ENCODE measurements at places on chromosomes 7 and 10.

DNA sequence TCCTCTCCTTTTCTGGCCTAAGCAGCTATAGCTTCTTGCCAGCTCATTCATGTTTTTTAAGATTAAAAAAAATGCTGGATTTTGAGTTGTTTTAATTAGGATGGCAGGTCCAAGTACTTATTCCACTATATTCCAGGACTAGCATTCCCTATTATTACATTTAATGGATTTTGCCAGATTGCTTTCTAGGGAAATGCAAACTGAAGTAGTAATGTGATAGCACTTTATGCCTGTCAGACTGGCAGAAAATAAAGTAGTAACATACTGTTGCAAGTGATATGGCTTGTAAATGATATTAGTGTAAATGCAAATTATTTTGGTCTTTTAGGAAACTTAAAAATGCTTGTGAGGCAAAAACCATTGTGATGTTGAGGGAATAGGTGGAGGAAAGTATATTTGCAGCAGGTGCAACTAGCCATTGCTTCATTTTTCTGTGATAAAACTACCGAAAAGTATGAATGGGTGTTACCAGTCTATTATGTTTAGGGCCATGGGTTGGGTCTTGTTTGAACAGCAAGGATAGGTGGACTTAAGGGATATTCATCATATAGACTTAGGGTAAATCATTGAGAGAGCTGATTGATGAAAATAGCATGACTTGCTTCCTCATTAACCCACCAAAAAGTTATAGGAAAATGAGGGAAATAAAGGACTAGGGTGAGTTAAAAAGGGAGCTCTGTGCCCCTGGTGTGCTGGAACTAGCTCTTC lies 19.9 kb downstream of the ZNRF2 start:
- no peak for DNase-seq

GRCh38 chr7:71015252-71015900 lies 116.6 kb upstream of the GALNT17 start:
- DNase-seq, result no peak

DNA sequence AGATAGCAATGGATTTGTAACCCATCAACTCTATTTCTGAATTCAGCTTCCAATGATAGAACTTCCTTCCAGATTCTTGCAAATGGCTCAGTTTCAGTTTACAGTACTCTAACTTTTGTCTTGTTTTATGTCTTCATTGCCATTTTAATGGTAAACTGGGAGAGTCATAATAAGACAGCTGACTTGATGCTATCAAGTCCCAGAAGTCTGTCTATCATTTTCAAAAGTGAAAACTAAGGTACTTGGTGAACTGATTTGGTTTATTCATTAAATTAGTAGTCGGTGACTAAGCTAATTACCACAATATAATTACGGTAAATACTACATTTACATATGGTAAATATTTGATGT lies 25.0 kb downstream of the RTKN2 start:
- no peak for DNase-seq

DNA sequence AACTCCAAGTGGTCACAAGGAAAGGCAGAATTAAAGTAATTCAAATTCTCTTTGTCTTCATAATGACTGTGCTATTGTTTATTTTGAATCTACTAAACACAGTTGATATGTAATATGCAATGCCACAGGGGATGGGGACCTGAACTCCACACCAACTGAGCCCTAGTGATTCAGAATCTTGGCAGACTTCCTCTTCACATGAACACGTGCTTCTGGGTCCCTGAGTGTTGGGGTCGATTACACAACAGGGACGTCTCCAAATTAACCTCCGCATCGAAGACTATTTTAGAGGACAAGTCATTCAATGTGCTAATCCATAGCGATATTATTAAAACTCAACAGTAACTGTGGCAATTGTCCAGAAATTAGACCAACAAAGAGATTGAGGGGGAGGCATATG lies 95.3 kb upstream of the CARD11 start:
- no peak for DNase-seq

- no peak for DNase-seq
These were observed 441.4 kb upstream of the FOXK1 start for GRCh38 chr7:4240520-4241303.

DNA sequence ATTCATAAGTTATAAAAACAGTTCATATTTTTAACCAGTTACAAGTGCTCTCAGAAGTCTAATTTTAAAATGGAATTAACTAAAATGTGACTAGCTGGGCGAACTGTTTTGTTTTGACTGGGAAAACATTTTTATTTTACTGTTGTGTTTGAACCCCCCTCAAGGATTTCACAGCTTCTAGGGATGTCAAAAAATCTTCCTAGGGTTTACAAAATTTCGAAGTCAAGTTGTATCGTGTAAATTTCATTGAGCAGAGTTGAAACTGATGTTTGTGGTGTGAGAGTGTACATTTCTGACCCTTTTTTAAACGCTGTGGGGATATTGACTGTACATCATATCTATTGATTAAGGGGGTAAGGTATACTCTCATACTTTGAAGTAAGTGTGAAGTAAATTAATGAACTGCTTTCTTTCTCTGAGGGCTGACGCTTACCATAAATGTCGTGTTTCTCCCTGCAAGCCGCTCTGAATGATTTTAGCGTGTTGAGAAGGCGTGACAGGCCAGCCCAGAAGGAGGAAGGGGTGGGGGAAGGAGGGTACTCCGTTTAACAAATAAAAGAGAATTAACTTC lies 1.8 kb upstream of the SP8 start:
- DNase-seq, result no peak

DNA sequence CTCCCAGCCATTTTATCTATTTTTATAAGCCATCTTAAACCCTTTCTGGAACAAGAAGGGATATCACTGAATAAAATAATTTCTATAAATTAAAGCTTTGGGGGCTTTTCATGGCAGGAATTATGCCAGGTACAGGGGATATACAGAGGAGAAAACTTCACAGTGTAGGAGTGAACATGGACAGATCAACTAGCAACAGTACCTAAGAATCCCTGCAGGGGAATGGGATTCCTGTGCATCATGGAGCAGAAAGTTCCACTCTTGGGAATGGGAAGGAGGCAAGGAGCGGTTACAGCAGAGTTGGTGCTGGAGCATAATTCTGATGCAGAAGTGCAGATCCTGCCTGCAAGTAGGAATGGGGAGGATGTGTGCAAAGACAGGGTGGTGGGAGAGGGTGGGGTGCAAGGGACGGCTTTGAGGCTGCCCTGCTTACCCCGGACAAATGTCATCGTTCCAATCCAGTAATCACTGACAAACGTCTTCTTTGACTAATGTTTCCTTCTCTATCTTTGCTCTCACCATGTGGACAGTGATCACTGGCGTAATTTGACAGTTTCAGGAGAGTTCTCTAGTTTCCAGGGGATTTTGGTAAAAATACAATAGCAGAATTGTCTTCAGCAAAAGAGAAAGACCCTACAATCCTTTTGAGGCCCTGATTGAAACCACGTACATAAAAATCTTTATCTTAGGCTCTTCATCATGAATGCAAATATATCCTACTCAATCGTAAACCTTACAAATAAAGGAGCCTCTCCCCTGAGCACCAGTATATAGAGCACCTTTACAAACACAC lies 196.7 kb downstream of the HECW1 start:
- no peak for DNase-seq

GRCh38 chr10:122503012-122503411 lies 41.7 kb downstream of the HTRA1 start:
- no peak for DNase-seq

DNA sequence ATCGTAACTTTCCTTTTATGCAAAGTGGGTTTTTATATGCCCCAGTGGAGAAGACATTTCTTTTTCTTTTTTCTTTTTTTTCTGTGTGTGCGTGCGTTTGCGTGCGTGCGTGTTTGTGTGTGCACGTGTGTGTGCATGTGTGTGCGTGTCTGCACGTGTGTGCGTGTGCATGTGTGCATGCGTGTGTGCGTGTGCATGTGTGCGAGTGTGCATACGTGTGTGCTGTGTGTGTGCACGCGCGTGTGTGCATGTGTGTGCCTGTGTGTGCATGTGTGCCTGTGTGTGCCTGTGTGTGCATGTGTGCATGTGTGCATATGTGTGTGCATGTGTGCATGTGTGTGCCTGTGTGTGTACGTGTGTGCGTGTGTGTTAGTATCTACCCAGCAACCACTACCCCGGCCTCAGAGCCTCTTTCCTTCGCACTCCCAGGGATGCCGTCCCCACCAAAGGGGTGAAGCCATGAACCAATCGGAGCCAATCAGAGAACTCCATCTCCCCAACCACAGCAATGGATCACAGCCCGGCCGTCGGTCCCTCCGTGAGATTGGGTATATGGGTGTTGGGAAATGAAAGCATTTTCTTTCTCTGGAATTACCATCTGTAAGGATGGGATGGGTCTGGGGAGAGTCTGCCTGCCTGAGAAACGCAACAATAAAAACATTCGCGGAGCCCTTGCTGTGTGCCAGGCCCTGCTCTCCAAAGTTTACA lies 92.3 kb downstream of the ELFN1 start:
- DNase-seq, result no peak

DNA sequence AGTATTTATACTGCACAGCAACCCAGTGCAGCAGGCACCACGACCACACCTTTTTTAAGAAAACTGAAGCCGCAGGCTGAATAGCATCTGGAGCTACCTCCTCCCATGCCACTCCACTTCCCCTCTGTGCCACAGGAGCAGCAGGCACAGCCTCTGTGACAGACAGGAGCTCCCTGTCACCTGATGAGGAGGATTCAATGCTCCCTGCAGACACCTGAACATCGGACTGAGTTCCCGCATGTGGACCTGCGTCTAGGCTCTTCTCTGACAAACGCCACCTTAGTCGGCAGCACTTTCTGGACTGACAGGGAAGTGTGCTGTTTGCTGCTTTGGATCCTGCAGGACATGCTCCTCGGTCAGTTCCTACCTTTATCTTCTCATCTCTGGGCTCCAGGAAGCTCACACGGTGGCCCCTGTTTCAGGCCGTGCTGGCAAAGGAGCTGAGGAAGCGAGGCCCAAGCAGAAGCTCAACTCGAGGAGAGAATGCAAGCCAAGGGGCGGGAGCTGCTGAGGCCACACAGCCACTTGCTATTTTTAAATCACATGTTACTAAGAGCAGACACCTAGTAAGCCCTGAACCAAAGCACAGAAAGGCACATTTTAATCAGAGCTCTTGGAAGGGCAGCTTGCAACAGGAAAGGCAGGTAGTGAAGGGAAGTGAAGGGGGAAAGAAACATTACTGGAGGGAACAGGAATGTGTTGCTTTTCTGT lies 56.6 kb downstream of the VOPP1 start:
- DNase-seq, result no peak

- DNase-seq, result no peak
These were observed 69.7 kb downstream of the ITGB1 start for GRCh38 chr10:32888161-32888927.

DNA sequence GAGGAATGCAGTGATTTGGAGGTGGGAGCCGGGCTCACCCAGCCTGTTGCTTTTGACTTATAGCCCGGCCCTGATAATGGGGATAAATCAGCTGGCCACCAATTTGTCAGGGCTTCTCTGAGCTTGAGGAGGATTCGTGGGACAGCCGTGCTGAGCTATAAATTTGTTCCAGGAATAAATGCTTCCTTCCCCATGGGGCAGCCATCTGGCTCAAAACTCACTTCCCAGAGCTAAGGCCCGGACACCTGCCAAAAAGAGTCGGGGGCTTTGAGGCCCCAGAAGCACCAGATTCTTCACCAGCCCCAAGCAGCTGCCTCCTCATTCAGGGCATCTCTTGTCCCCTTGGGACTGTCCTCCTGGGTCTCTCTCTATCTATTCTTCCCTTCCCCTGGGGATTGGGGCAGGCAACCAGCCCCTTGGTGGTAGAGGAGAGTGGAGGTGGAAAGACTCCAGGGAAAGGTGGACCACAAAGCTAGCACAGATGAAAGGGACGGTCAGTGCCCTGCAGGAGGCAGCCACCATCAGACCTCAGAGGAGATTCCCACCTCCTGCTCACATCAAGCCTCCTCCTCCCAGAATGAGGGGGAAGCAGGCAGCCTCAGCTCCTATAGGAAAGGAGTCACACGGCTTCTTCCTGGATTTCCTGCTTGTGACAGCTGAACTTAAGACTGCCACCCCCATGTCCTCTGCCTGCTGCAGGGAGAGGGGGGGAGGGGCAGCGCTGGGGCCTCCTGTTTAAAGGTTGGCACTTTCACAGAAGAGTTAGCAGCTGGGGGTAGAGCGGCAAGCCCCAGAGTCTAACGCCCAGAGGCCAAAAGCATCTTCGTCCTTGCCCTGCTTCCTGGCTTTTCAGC lies 44.2 kb upstream of the LRRC4 start:
- no peak for DNase-seq

- DNase-seq, result no peak
These were observed 186.2 kb downstream of the LRMDA start for GRCh38 chr10:75617485-75618155.

- no peak for DNase-seq
These were observed 264.9 kb upstream of the FERD3L start for GRCh38 chr7:19410106-19410505.

DNA sequence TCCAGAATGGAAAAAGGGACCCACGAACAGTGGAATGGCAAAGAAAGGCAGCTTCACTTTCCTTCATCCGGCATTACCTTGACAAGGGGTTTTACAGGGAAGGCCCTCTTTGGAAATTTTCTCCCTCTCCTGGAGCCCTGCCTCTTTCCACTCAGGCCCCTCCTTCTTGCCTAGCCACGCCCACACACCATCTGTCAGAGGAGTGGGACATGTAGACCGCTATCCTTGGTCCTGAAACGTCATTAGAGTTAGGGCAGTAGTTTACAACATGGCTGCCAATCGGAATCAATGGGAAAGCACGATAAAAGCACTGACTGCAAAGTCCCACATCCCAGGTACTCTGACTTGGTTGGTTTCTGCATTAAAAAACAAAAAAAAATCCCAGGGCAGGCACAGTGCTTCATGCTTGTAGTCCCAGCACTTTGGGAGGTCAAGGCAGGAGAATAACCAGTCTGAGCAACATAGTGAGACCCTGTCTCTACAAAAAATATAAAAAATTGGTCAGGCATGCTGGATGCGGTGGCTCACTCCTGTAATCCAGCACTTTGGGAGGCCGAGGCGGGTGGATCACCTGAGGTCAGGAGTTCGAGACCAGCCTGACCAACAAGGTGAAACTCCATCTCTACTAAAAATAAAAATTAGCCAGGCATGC lies 96.4 kb downstream of the MARCHF5 start:
- peak; percentile 67 for DNase-seq

GRCh38 chr10:6320320-6321010 lies 117.7 kb downstream of the PFKFB3 start:
- no peak for DNase-seq

- no peak for DNase-seq
These were observed 130.4 kb downstream of the MBL2 start for GRCh38 chr10:52642208-52642607.

GRCh38 chr10:79470096-79470495 lies 24.7 kb upstream of the ZCCHC24 start:
- no peak for DNase-seq

GRCh38 chr7:70571403-70571934 lies 560.5 kb upstream of the GALNT17 start:
- no peak for DNase-seq

DNA sequence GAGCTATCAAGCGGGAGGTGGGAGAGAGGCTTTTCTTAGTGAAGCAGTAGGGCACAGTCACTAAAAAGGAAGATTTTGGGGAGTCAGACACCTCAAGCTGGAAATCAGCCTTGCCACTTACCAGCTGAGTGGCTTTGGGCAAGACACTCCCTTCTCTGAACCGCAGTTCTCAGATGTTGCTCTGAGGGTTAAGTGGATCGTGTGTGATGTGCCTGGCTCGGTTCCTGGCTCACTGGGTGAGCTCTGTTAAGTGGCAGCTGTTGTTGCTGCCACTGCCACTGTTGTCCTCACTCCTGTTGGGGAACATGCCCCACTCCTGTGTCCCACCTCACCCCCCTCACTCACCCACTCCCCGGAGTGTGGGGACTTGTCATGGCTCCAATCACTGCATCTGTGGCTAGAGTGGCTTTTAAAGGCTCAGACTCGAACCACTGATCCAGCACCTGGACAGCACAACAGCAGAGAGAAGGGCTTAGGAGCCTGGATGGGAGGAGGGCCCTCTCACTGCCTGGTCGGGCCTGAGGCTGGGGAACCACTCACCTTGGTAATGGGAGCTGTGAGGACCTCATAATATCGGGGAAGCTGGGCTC lies 20.0 kb downstream of the PYROXD2 start:
- DNase-seq, result no peak

Measured in neural crest cell (in vitro differentiated cells).